Kidney capillary endothelial cell (primary cell): ENCODE measurements at places on chromosomes 12 and 14.

DNA sequence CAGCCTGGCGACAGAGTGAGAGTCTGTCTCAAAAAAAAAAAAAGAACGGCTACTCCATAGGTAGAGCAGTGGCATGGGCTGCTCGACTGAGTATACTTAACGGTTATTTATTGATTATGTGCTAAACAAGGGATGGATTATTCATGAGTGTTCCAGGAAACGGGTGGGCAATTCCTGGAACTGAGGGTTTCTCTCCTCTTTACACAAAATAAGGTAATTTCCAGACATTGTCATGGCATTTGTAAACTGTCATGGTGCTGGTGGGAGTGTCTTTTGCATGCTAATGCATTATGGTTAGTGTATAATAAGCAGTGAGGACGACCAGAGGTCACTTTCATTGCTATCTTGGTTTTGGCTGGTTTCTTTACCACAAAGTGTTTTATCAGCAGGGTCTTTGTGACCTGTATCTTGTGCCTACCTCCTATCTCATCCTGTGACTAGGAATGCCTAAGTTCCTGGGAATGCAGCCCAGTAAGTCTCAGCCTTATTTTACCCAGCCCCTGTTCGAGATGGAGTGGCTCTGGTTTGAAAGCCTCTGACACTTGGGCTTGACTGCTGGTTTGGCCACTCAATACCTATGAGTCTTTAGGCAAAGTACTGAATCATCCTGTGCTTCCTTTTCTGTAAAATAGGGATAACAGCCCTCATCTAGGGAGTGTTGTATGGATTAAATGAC is 3.2 kb downstream of the DGLUCY start:
- no peak for DNase-seq

DNA sequence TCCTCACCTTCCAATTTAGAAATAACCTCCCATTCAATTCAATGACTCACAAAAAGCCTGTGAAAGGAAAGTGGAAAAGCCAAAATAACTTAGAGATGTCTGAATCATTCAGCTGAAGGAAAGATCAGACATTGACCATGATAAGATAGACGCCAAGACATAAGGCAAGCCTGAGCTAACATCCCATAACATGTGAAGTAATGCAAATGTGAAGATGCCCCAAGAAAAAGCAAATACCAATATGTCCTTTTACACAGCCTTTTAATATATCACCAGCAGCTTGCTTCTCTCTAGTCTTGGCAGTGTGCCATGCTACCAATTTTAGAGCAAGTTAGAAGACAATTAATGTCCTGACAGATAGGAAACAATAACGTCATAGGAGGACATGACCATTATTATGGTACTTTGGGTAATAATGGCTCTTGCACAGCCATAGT is 2.4 kb upstream of the NUMB start:
- peak; percentile 87 for DNase-seq

GRCh38 chr12:6452944-6453630 is 1.2 kb downstream of the TAPBPL start:
- DNase-seq, result peak; percentile 56

GRCh38 chr12:86122846-86123468 is 133.2 kb downstream of the MGAT4C start:
- no peak for DNase-seq

- DNase-seq, result no peak
Observed at GRCh38 chr14:68587931-68588330, 204.9 kb downstream of the ZFP36L1 start.

DNA sequence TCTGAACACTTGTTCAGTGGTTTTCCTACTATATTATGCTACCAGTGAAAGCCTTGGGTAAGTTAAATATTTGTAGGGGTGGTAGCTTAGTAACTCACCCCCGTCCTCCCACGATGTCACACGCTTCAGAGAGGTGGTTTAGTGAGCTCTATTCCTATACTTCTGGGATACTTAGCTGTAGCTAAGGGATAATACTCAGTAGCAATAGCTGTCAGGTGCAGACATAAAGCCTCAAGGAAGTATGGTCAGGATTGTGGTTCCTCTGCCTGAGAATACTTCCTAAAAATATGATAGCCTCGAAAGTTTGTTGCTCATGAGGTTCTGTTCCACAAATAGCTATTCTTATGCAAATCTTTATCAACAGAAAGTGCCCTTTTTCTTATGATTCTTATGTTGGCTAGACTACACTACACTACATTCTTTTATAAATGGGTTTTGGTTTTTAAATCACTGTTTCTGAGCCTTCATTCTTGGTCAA is 11.9 kb downstream of the DLST start:
- DNase-seq, result no peak

GRCh38 chr14:80266930-80267329 is 55.6 kb upstream of the DIO2 start:
- DNase-seq, result no peak

DNA sequence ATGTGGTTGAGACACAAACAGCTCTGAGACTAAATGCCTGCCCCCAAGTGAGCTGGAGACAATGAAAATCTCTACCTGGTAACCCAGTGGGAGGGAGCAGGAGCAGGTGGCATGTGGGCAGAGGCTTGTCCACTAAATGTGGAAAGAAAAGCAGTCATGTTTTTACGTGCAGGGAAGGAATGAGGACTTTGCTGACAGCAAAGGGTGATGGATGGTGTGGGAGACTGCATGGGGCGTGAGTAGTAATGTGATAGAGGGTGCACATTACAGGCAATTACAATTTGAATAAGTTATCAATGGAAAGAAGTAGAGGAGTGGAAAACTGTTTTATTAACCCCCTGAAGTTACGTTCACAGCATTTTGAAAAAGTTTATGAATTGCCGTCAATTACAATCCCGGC is 176.6 kb downstream of the NRXN3 start:
- no peak for DNase-seq

DNA sequence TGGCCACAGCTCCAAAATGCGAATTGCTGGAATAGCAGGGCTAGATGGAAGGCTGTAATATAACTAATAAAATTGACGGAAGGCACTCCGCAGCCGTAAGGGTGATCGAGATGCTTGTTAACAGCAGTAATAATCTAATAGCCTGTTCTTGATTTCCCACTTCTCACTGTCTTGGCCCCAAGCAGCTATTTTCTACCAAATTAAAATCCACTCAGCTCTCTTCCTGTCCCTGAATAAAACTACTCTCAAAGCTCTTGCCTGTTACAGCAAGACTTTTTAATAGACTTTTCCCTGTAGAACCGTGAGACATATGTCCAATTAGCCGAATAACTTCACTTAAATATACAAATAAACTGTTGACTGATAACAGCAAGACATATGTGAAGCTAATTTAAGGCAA is 38.0 kb downstream of the ADCK1 start:
- no peak for DNase-seq
